ENCODE measurements at places on chromosomes 7 and 10.

- no peak for DNase-seq
Measured at GRCh38 chr10:124688386-124688785, 55.8 kb downstream of the FAM53B start.

- no peak for DNase-seq
Measured at GRCh38 chr10:12518024-12518423, 168.7 kb downstream of the CAMK1D start.

DNA sequence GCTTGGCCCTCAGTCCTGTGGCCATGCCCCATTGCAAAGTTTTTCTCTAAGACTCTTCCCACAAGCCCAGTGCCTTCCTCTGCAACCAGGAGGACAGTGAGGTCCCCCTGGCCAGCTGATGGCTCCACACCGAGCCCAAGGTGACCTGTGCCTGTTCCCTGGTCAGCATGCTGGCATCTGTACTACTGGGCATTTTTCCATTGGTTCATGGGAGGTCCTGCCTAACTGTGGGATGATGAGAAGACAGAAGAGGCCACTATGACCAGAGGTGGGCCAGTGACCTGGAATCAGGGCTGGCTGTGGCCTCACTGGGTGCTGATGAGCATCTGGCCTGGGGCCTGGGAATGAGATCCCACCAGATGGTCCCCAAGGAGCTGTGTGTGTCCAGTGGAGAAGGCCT lies 20.2 kb downstream of the CALML3 start:
- DNase-seq: no peak

DNA sequence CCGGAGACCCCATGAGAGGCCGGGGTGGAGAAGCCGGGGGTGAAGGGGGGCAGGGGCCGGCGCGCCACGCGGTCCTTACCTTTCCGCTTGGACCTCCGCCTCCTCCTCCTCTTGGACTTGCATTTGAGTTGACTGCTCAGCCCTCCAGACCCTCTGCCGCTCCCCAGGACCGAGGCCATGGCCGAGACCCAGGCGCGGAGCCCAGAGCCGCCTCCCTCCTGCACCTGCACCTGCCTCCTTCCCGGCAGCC lies 428 bp downstream of the ADARB2 start:
- no peak for DNase-seq

DNA sequence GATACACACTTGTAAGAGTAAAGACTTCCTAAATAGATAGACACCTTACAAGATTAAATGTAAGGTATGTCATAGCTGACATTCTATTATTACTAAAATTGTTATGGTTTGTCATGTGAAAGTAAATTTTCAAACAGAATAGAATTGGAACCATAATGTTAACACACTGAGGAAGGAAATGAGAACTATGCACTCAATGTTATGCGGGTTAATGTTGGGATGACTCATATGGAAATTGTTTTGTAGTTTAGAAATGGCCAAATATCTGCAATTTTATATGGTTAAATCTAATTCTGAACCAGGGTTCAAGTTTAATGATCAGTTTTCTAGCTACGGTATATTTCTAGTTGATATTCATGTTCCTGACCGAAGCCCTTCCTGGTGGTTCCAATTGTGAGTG lies 214.2 kb upstream of the ADO start:
- DNase-seq: no peak

DNA sequence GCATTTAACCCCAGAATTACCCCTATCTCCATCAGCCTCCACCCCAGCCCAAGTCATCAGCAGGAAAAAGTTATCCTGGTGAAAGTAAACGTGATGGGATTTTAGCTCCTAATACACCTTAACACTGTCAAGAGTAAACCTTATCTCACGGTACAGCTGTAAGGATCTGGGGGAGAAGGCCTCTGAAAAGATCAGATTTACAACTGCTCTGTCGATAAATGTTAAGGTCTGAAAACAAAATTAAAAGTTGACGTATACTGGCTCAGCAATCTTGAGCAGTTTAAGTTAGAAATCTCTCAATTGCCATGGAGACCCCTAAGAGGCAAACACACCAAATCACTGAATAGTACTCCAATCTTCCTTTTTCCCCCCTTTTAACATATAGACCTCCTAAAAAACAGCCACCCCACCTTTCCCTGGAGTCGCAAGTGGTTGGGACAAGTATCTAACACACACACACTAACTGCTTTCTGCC lies 6.1 kb downstream of the SKAP2 start:
- DNase-seq: no peak

GRCh38 chr7:90239050-90239449 lies 5.9 kb upstream of the CFAP69 start:
- no peak for DNase-seq

DNA sequence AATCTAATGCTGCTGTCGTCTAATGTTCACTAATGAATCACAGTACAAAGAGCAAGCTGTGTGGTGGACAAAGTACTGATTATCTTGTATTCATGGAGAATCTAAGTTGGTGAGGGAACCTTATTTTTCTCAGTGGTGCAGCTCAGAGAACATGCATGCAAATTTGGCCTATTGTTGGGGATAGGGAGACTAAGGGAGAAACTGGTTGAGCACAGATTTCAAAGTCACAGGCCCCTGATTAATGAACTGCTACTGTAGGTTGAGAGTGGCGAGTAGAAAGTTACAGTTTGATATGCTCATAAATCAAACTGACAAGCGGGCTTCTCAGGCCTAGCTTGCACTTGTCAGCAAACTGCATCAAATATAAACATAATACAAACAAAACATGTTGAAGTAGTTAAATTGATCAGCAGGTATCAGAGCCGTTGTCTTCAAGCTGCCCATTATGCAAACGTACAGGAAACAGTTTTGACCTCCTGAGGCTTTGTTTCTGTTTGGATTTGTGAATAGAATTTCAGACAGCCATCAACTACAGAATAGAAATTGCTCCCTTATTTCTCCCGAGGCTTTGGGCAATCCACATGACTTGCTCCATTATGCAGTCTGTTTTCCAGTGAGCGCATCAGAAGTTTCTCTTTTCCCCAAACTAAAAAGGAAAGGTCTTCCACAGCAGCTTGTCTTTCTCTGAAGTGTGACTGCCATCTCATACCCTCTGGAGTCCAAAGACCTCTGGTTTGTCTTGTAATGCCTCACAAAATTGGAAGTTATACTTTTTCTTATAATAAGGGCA lies 215.8 kb downstream of the FOXP2 start:
- DNase-seq: no peak

Measured in activated effector memory CD4-positive, alpha-beta T cell treated with Interleukin-2 at 50 U/mL for 16 hours (primary cell).